Bronchial epithelial cell (primary cell): ENCODE measurements at places on chromosomes 1 and 21. TPM values are rescaled to one million over a fixed set of nuclear protein-coding genes. Genes with fewer than 3 reads are reported as not detected.
A peak's percentile ranks its signal among the peaks of the same experiment; 100 is the strongest.

DNA sequence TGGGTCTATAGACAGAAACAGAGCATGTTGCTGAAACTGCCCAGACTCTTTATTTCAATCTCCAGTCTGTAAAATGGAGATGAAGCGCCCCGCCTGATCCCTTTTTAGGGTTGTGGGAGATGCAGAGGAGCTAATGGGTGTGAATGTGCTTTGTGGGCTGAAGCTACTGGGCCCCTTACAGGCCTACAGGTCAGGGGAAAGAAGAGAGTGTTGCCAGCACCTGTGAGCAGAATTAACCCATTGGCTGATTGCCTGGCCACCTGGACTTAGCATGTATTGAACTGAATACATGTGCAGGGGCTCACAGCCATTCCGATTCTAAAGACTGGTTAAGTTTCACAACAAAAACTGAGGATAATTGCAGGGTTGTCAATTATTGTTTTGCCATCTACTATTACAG is 13.9 kb upstream of the ATF3 start:
- DNase-seq, result no peak

- no peak for DNase-seq
Observed at GRCh38 chr1:167229719-167230385, 9.2 kb downstream of the POU2F1 start.

PTPRF gene
- total RNA-seq, result 127 and 202 TPM in 2 replicates

GRCh38 chr21:38771536-38771935 is 34.2 kb upstream of the ETS2 start:
- DNase-seq, result no peak

S100A12 gene
- total RNA-seq, result 5.5 TPM in 1 of 2 replicates, not detected in the other

- DNase-seq, result no peak
Observed at GRCh38 chr1:87592156-87592555, 263.5 kb downstream of the LMO4 start.

DNA sequence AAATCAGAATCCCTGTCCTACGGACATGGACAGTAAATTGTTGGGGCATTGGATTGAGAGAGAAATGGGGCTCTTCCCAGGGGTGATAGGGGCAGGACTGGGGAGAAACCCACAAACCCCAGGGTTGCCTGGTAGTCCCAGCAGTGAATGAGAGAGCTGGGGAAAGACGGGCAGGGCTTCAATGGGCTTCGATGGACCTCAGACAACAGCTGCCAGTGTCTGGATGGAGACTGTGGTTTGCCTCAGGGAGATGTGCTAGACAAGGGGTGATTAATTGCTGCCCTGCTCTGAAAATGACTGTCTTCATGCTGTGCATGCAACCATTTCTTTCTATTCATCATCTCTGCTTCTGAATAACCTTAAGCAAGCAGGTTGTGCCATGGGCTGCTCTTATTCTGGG is 7.4 kb downstream of the GPR25 start:
- DNase-seq, result no peak

DNA sequence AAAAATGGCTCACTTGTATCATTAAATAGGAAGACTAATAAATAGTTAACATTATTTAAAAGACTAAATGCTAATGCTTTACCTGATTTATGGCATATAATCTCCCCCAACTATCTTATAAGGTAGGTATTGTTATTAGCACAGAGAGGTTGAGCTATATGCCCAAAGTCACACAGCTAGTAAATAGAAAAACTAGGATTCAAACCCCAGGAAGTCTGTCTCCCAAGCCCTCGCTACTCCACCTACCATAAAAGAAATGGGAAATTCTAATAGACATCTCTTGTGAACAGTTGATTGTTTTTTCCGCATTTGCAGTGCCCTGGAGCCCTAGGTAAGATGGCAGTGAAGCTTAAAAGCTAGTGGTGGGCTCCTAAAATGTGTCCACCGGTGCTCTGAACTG is 65.2 kb upstream of the SOD1 start:
- no peak for DNase-seq

SIPA1L2 gene
- total RNA-seq, result 16.6 and 35.7 TPM in 2 replicates

DNA sequence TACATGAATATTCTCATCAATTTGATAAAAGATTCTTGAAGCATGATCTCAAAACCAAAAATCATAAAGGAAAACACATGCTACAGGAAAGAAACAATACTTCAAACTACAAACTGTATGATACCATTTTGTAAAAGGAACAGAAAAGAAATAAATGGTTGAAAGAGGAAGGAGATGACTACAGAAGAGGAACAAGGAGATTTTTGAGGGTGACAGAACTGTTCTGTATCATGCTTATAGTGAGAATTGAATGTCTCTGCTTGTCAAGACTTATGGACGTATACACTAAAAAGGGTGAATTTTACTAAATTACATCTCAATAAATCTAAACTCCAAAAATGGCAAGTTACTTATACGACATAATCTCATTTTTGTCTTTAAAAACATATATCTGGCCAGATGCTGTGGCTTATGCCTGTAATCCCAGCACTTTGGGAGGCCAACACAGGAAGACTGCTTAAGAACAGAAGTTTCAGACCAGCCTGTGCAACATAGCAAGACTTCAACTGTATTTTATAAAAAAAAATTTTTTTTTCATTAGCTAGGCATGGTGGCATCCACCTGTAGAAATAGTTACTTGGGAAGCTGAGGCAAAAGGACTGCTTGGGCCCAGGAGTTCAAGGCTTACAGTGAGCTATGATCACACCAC is 125.4 kb downstream of the EIF4G3 start:
- DNase-seq, result no peak

KCNN3 gene
- under 0.01 TPM in 1 of 2 replicates, not detected in the other for total RNA-seq

DNA sequence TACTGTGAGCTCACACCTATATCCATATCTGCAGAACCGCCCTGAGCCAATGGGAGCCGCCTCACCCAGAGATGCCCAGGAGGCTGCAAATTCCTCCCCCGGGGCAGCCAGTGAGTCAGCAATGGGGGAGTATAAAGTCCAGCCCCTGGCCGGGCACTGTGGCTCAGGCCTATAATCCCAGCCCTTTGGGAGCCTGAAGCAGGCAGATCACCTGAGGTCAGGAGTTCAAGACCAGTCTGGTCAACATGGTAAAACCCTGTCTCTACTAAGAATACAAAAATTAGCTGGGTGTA is 5.0 kb upstream of the CLCNKB start:
- DNase-seq, result no peak

DNA sequence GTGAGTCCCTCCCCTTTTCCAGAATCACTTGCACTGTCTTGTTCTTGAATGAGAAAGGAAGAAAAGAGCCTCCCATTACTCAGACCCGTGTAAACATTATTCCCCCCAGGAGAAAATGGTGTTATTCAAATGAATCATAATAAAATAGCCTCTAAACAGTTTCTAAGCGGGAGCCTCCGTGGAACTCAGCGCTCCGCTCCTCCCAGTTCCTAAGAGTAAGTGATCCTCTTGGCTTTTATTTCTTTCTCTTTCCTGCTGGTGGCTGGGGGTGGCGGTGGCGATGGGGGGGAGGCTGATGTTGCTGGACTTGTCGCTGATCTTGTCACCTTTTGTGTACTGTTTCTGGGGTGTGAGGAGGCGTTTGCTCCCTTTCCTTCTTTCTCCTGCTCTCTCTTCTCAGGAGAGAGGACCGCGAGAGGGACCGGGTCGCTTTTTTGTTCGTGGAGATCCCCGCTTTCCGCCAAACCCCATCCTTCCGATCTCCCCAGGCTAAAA is 781 bp downstream of the PROX1 start:
- DNase-seq, result peak; percentile 77

SHE gene
- total RNA-seq, result under 0.01 TPM in 1 of 2 replicates, not detected in the other

FMOD gene
- 0.26 TPM in 1 of 2 replicates, not detected in the other for total RNA-seq

HSPB7 gene
- total RNA-seq, result under 0.01 TPM in 1 of 2 replicates, not detected in the other

DNA sequence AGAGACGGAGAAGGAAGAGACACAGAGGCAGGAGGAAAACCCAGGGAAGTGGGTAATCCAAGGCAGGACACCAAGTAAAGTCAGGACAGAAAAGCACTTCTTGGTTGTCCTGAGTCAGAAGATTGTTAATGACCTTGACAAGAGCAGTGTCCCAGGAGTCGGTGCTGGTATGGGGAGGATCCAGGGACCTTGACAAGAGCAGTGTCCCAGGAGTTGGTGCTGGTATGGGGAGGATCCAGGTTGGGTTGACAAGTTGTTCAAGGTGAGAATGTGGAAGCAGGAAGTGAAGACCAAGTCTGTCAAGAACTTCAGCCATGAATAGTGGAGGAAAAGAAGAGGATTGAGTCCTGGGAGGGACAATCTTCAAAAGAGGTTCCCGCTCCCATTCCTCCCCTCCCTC is 31.9 kb downstream of the ZBTB18 start:
- DNase-seq, result no peak
